ENCODE measurements at places on chromosomes 2 and 18.

DNA sequence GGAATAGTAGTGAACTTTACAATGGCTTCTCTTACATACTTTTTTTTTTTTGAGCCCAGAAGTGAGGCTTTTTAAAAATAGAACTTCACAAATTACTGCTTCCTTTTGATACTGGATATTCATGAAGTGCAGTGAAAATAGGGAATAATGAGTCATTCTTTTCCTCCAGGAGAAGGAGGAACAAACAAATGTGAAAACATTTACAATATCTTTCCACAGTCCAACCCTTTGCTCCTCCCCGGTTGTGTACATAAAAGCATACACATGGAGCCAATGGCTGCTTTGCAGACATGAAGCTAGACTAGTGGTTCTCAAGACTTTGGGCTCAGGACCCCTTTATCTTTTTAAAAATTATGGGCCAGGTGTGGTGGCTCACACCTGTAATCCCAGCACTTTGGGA, 266.9 kb downstream of the GBX2 start:
- DNase-seq = no peak

GRCh38 chr2:149657401-149658040, 69.9 kb upstream of the MMADHC start:
- no peak for DNase-seq

DNA sequence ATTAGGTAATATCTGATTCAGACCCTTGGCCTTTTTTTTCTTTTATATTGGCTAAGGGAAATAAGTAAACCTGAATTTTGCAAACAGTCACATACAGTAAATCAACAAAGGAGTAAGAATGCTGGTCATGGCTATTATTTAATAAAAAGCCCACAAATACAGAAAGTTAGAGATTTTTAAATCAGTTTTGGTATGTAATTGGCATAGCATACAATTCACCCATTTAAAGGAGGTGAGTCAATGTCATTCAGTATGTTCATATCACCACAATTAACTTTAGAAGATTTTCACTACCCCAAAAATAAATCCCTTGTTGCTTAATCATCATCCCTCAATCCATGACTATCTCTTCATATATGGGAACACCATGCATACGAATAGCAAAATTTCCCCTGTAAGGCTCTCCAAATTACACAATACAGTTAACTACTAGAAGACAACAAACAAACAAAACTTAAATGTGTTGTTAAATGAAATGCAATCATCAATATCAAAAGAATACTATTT, 45.9 kb upstream of the NYAP2 start:
- DNase-seq = no peak

- no peak for DNase-seq
These were observed 55.9 kb downstream of the MOB4 start for GRCh38 chr2:197571627-197572271.

DNA sequence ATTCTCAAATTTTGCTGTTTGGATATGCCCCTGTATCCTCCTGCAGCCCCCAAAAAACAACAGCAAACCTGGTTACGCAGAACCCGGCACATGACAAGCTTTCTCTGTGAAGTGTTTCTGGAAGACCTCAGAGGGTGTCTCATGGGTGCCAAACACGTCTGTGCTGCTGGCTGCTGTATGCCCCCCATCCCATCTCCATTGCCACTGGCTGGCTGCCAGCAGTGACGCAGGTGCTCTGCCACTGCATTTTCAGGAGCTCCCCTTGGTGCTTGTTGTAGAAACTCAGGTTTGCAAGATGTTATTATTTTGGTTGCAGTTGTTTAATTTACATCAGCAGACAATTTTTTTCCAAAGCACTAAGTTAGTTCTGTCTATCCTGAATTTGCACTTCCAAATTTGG, 166.4 kb upstream of the FANCL start:
- no peak for DNase-seq

GRCh38 chr18:59604877-59605276, 92.3 kb downstream of the CCBE1 start:
- DNase-seq = no peak

DNA sequence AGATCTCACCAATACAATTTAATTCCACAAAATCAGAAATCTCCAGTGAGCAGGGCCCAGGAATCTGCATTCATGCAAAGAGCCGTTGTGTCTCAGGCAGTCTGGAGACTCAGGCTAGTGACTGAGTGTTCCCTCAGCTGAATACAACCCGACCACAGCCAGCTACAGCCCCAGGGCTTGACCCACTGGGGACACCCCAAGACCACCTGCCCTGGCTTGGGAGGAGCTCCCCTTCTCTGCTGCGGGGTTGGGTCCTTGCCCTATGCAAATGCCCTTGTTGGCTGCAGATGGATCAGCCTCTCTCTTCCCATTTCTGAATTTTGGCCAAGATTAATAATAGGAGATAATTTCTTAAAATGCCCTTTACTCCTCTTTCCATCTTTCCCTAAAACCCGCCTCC, 157.7 kb downstream of the TWIST2 start:
- no peak for DNase-seq

DNA sequence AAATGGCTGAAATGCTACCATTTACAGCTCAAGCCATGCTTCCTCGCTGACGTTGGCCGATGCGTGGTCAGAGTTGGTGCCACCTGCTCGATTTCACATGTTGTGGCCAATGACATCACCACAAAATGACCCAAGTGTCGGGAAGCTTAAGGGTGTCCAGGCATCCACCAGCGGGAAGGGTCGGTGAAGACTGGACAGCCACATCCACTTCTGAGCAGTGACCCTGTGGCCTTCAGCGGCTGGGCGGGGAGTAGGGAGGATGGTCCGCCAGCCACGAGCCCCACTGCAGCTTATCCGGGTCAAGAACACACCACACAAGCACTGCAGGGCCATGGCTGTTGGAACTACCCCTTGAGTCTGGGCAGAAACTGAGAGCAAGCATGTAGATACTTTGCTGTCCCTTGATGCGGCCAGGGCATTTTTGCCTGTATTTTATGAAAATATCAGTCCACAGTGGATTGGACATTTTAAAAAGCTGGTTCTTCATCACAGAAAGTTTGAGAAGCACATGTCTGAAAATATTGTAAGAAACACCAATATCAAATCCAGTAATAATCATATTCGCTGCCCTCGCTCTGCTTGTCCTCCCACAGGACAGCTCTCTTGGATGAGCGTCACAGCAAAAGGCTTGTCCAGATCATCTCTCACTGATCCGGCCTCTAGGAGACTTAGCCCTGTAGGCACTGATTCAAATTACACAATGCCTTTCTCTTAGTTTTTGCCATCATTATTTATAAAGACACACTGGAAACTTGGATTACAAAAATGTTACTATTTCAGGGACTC, 174.0 kb downstream of the TWIST2 start:
- DNase-seq = no peak

- no peak for DNase-seq
These were observed 23.2 kb downstream of the LAMA3 start for GRCh38 chr18:23712445-23712844.

GRCh38 chr18:13577781-13578180, 148.6 kb downstream of the FAM210A start:
- no peak for DNase-seq

GRCh38 chr2:9538000-9538507, 17.6 kb downstream of the ADAM17 start:
- DNase-seq = no peak

GRCh38 chr2:46306988-46307655, 9.9 kb downstream of the EPAS1 start:
- no peak for DNase-seq

- DNase-seq = no peak
These were observed 18.6 kb upstream of the KLF7 start for GRCh38 chr2:207184348-207184747.

GRCh38 chr2:190340369-190340768, 3.0 kb upstream of the INPP1 start:
- DNase-seq = no peak

DNA sequence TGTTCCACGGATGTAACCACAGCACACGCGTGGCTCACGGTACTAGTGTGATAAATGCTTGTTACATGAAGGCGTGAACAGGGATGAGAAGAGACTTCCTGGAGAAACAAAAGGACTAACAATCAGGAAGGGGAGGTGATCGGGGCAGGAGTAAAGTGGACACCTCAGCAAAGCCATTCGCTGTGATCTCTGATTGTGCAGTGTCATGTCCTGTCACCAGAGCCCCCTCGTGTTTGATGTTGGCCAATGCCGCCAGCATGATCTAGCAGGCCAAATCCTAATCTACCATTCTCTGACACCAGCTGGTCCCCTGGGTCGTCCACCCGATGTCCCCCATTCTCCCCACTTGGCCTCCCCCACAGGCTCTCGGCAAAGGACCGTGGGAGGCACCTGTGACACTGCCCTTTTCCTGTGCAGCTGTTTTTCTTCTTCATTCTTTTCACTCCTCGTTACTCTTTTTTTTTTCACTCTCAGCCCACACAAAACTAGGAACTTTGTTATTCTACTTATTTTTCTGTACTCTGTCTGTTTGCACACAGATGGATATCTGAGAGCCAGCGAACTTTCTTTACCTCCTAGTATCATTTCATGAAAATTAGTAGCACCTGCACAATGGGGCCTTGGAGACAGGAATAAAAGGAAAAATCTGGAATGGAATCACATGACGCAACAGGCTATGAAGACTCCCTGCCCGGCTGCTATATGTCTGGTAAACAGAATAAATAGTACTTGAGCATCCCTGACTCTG, 146.8 kb downstream of the TGIF1 start:
- DNase-seq = no peak

GRCh38 chr2:19122220-19122619, 236.2 kb downstream of the OSR1 start:
- no peak for DNase-seq

DNA sequence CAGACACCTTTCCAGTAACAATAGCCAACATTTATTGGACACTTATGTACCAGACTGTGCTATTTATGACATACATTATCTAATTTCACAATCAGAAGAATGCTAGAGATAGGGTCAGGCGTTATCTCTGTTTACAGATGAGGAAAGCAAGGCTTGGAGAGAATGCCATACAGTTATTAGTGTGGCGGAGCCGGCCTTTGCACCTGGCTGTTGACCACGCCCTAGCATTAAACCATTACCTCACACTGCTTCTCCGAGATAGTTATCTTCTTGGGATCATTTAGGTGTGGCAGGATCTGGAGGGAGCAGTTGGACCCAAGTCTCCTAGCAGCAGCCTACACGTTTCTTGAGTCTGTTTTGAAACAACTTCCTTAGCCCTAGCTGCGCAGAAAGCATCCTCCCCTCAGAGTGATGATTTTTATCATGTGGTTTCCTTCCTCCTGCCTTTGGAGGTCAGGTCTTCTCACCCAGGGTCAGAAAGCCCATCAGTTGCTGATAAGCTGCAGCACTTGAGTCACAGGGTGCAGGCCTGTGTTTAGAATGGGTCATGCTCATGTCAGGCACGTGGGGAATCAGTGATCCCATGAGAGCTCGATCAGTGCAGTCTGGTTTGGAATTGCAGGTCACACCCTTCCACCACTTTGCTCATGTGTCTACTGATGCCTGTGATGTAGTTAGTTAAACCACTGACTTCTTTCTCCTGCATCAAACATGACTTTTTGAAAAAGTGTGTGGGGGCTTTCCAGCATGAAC, 118.2 kb downstream of the SPTBN1 start:
- no peak for DNase-seq

- DNase-seq = no peak
These were observed 13.2 kb downstream of the SNORC start for GRCh38 chr2:232883116-232883721.

DNA sequence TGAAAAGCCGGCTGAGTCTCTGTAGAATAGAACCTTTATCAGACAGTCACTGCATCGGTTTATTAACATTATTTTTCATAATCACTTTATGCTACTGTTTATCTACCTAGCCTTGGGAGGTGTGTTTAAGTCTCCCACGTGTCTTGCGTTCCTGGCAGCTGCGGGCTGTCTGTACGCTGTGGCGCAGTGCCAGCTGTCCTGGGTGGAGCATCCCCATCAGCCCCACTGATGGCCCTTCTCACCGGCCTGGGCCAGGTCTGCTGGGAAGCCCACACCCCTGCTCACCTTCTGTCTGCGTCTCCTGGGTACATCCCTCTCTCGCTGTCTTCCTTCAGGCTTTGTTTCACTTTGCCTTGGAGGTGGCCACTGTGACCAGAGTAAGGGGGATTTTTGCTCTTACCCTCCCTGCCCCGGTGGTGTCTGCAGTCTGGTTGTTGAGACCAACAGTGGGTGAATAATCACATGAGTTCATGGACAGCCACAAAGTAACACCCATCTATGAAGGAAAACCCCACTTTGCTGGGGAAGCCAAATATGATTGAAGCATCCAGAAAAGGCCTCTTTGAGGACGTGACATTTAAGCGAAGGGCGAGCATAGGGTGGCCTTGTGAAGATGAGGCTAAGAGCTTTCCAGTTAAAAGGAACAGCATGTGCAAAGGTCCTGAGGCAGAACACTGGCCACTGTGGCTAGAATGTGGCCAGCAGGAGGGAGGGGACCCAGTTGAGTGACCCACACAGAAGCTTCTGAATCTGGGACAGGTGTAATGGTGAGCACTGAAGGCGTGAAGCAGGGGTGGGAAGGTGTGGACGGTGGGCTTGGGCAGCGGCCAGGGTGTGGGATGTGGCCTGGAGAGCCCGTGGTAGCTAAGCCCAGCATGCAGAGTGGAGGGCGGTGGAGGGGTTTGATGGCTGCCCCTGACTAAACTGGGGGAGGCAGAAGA, 41.7 kb downstream of the RAMP1 start:
- no peak for DNase-seq

- no peak for DNase-seq
These were observed 549 bp upstream of the PSMD14 start for GRCh38 chr2:161307676-161308075.

DNA sequence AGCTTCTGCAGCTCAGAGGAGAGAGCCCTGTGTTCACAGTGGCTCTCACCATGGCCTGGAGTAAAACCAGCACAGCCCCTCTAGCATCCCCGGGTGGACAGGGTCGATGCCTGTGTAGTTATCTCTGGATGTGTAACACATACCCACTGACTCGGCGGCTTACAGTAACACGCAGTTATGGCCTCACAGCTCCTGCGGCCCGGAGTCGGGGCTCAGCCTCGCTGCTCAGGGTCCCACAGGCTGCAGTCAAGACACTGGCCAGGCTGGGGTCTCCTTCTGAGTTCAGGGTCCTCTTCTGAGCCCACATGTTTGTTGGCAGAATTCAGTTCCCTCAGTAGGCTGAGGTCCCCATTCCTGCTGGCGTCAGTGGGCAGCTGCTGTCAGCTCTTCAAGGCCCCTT, 2.5 kb upstream of the RAB17 start:
- DNase-seq = no peak

DNA sequence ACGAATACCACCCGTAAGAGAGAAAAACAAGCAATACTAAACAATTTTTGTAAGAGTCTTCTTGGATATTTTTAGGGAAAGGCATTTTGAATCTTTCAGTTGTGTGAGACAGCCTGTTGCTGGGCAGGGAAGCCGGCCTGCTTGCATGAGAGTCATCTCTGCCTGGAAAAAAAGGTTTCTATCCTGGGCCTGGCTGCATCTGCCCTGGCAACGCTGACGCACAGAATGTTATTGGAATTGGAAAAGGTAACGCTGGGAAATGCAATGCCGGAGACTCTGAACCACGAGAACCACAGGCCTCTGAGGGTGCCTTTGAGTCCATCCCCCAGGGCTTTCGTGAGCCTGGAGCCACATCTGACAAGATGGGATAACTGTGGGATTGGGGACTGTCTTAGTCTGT, 17.9 kb upstream of the NPAS2 start:
- no peak for DNase-seq

Data from stimulated activated CD4-positive, alpha-beta T cell treated with anti-CD3 and anti-CD28 coated beads, Interleukin-12 subunit alpha, Interleukin-12 subunit beta, amount 100 ng/mL, for 48 hours (primary cell).